ENCODE measurements at places on chromosomes 1 and 21. TPM values are rescaled to one million over a fixed set of nuclear protein-coding genes. Genes with fewer than 3 reads are reported as not detected.

- DNase-seq, result no peak
Measured at GRCh38 chr1:183193963-183194525, 8.0 kb downstream of the LAMC2 start.

DNA sequence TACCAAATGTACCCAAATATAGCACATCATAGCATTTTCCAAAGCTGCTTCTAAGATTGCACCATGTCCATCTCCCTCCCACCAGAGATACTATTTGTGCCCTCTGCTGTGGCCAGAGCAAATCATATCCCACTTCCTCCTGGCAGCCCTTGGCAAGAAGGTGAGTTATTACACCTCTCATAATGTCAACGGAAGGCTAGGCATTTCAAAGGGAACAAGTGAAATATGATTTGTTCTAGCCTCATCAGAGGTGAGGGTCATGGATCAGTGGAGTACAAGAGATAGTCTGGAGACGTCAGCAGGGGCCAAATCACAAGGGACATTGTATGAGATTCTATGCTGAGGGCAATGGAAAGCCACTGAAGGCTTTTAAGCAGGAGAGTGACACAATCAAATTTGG, 90.2 kb upstream of the BCAR3 start:
- DNase-seq, result no peak

DNA sequence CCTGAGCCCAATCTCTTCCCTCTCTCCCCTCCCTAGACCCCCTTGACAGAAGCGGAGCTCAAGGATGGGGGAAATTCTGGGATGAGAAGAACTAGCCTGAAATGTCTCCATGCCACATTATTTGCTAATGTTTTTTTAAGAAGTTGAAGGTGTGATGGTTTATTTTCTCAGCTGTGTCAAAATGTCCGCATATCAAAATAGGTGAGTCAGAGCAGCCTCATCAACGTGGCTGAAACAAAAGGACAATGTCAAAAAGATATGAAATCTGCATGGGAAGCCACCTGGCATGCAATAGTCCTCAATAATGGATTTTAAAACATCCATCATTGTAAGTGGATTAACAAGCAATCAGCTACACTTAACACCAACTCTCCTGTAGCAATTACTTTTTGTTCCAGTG, 101.4 kb downstream of the BEND5 start:
- no peak for DNase-seq

- DNase-seq, result no peak
Measured at GRCh38 chr1:56355422-56355821, 223.9 kb downstream of the PLPP3 start.

FBLIM1 gene
- 254 TPM for polyA plus RNA-seq

NFYC gene
- 63.2 TPM for polyA plus RNA-seq

GRCh38 chr1:230696722-230697437, 17.0 kb downstream of the AGT start:
- DNase-seq, result no peak
